ENCODE measurements at places on chromosomes 7 and 10. TPM values are rescaled to one million over a fixed set of nuclear protein-coding genes. Genes with fewer than 3 reads are reported as not detected.

The MMD2 gene
- not detected for polyA plus RNA-seq

The MYOF gene
- 0.21 TPM for polyA plus RNA-seq

The ANKRD61 gene
- polyA plus RNA-seq = not detected

The GIMAP6 gene
- polyA plus RNA-seq = 279 TPM

The ASB10 gene
- polyA plus RNA-seq = not detected

The PALD1 gene
- polyA plus RNA-seq = 0.14 TPM

The CDC14C gene
- not detected for polyA plus RNA-seq

The SFTPD gene
- not detected for polyA plus RNA-seq

The VPS37D gene
- polyA plus RNA-seq = not detected

The ADIRF gene
- not detected for polyA plus RNA-seq

The GBX1 gene
- polyA plus RNA-seq = not detected

The HTRA1 gene
- polyA plus RNA-seq = not detected

The DPP6 gene
- polyA plus RNA-seq = not detected

The ATP6V1F gene
- 487 TPM for polyA plus RNA-seq

The NPY gene
- not detected for polyA plus RNA-seq

The ARMC10 gene
- 35.8 TPM for polyA plus RNA-seq

The DENND2A gene
- not detected for polyA plus RNA-seq

The ADRB1 gene
- polyA plus RNA-seq = 0.10 TPM

The EPO gene
- not detected for polyA plus RNA-seq

The TMEM236 gene
- polyA plus RNA-seq = 0.07 TPM

Data from immature natural killer cell (primary cell).